Pons (tissue), 1 donor: ENCODE measurements at places on chromosomes 6 and 20.

DNA sequence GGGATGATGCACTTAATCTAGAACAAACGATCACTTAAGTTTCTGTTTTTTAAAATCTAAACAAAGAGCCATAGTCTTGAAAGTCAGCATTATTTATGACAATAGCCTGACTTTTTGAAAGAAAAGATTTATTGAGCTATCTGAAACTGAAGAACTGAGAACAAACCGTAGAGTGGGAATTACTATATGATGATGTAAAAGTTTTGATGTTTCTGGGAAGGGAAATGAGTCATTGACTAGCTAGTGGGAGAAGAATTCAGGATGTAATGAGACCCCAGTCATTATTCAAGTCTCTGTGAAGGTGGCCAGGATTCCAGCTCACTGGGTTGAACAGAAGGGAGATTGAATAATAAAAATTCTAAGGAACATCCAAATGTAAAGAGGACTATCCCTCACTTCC, 83.4 kb upstream of the FABP7 start:
- no peak for DNase-seq

DNA sequence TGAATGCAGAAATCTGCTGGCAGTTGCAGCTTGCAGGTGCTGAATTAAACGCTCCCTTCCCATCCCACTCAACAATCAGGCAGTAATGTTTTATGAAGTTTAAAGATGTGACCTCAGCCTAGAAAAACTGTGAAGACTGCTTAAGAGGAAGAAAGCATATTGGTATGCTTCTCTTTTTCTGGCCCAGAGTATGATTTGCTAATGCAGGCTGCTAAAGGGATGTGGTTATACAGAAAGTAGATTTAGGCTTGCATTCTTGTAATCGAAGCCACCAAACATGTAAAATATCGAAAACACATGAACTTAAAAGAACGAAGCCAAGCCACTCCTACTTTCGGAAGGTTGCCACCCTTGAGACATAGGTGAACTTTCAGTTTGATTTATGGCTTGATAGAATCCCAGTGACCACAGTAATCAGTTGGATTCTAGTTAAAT, 40.7 kb downstream of the MAP3K5 start:
- peak; percentile 22 for DNase-seq

DNA sequence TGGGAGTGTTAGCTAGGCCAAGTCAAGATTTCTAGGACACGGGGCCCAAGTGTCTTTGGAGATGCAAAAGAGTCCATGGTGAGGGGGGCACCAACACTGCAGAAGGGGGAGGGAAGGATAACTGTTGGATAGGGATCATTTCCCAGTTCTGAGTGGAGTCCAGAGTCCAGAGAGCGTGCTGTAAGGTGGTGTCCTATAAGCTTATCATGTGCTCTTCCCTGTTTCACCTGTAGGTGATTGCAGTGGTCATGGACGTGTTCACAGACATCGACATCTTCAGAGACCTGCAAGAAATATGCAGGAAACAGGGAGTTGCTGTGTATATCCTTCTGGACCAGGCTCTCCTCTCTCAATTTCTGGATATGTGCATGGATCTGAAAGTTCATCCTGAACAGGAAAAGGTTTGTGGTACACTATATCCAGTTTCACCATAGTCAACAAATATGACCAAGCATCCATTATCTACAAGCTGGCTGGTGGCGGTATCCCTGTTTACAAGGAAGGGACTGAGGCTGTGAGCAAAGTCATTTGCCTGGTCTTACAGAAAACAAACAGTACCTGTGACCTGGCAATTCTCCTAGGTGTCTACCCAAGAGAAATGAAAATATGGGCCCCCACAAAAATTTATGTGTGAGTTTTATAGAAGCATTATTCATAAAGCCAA, 15.6 kb downstream of the FAM83D start:
- DNase-seq, result no peak

DNA sequence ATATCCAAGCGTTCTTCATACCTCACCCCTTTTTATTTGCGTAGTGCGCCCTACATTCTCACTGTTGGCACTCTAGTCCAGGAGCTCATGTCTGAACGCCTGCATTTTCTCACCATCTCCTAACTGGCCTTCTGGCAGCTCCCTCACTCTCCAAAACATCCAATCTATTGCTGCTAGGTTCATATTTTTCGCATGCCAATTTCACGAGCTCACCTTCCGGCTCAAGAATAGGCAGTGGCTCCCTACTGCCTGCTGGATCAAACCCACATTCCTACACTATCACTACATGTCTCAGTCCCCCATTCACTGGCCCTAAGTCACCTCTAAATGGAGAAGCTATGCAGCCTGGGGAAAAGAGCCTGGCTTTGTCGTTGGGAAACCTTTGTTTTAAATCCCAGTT, 115.0 kb downstream of the IPCEF1 start:
- no peak for DNase-seq

DNA sequence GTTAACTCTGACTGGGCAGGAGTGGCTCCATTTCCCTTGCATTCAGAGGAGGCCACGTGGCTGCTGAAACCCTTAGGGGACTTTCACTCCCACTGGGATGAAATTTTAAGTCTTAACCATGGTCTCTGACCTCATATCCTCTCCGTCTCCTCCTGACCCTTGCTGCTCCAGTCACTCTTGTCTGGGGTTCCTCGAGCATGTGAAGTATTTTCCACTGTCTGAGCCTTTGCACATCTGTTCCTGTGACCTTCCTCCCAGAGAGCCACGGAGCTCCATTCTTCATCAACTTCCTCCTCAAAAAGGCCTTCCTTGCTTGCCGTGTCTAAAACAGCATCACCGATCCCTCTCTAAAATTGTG, 153.0 kb upstream of the UST start:
- DNase-seq, result no peak

GRCh38 chr6:90446164-90446563, 140.7 kb downstream of the MAP3K7 start:
- no peak for DNase-seq

DNA sequence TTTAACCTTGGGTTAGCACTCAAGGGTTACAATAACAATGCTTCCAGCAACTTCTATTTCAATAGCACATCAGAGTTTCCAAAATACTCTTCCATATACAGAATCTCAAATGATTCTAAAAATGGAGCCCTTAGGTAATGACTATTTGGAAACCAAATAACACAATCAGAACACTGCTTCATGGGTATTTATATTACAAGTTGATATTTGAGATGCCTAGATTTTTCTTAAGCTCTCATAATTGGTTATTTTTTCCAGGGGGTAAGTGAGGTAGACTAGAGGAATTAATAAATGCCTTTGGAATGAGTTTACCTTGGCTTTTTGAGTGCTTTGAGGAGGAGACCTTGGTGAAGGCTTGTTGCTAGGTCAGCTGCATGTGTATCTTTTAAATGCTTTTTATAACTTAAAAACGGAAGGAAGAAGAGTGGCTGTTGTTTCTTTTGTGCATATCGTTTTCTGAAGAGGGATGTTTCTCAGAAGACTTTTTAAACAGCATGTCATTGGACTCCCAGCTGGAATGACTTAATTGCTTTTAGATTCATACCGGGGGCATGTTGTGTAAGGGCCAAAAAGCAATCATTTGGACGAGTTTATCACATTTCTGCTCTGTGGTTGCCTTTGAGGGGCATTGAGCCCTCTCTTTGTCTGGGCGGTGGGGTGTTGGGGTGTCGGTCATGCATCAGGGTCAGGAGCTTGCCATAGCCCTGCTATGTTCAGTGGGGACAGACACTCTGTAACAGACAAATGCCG, 186.0 kb downstream of the DTNBP1 start:
- DNase-seq, result no peak
